Activated T-cell treated with anti-CD3 and anti-CD28 coated beads for 1 hour (primary cell): ENCODE measurements at places on chromosomes 4 and X.

DNA sequence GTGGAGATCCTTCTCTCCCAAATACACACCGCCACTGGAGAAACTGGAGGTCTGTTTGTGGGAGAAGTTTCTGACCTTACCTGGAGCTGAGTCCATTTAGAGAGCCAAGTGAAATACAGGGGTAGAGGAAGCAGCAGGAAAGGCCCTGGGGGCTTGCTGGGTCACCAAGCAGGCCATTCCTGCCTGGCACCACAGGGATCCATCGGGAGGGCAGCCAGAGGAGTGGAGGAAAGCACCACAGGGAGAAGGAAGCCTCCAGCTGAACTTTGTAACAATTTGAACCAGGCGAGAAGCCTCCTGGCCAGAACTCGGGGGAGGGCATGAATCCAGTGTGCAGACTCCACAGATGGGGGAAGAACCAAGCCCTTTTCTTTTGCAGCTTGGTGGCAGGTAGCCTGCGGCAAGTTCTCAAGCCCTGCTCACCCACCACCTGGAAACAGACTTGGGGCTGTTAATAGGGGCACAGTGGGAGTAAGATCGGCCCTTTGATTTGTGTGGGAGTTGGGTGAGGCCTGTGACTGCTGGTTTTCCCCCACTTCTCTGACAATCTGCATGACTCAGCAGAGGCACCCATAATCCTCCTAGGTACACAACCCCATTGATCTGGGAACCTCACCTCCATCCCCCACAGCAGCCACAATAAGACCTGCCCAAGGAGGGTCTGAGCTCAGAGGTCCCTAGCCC is 94.6 kb downstream of the IRS4 start:
- DNase-seq = no peak

- no peak for DNase-seq
Observed at GRCh38 chr4:152715076-152715475, 35.3 kb upstream of the TMEM154 start.

DNA sequence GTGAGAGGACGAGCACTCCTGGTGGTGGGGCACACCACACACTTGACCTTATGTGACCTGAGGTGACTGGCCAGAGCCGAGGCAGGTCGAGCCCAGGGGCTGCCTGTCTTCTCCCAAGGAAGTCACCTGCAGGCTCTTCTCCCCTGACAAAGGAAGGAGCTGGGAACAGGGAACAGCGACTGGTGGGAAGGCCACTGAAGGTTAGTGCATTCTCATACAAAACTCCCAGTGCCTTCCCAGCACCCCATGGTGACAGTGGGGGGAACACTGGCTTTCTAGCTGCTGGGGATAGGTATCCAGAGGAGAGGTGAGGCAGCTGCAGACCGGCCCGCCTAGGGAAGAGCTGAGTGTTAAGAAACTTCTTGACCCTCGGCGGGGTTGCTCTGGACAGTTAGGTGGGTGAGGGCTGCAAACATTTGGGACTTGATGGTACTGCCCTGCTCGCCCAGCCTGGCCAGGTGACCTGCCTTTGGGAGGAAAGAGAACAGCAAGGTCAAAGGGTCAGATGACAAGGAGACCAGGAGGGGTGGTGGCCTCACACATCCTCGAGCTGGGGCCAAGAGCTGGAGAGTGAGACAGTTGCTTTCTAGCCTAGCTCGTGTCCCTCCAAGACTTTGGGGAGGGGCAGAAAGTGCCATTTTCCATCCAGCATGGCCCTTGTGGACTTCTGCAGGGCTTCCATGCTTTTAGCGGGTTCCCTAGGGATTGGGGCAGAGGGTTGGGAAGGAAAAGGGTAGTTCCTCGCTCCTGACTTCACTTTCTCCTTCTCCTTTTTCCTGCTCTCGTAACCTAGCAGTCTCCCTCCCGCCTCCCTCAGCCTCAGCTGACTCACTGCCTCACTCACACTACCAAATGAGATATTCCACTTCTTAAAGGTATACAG is 2.7 kb downstream of the NALF2 start:
- no peak for DNase-seq

DNA sequence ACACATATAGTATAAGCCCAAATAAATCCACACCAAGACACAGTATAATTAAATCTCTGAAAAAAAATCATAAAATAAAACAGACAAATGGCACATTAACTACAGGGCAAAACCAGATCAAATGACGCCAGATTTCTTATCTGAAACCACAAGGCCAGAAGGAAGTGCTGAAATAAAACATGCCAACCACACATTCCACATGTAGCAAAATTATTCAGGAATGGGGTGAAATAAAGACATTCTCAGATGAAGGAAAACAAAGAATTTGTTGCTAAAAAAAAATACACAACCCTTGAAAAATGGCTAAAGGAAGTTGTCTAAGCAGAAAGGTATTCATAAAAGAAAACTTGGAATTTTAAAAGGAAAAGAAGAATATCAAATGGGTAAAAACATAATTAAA is 4.5 kb upstream of the DCAF12L1 start:
- no peak for DNase-seq

- no peak for DNase-seq
Observed at GRCh38 chrX:4935846-4936245, 1222.4 kb upstream of the PRKX start.

DNA sequence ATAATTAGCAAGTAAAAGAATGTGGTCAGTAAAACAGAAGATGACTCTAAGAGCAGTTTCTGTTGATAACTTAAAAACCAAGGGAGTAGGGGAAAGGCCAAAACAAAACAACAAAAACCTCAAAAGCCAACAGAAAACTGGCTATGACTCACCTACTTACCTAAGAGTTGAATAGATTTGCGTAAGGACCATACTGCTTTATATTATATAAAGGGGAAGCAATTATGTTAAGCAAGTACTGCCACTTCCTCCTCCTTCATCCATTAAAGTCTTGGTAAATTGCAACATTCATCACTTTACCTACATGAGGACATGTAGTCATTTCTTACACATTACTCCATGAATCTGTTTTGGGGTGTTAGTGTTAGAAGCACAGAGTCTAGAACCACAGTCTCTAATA is 85.9 kb upstream of the FAM47A start:
- no peak for DNase-seq

GRCh38 chr4:64230709-64231310 is 178.4 kb downstream of the TECRL start:
- DNase-seq = no peak

DNA sequence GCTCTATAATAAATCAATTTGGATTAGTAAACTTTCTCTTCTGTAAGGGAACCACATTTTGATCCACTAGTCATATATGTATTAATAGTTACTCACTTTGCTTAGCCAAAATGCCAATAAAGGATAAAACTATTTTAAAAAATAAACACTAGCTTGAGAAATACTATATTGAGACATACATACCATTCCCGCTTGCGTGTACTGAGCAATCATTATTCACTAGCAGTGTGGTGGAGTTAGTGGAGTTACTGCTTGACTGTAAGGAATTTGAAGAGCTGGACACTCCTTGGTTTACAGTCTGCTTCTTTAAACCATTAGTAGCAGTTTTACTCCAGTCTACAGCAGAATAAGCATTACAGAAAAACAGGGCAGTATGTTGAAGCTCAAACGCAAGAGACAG is 10.8 kb upstream of the PHKA2 start:
- no peak for DNase-seq

- DNase-seq = no peak
Observed at GRCh38 chrX:154732421-154733065, 18.3 kb downstream of the GAB3 start.

- no peak for DNase-seq
Observed at GRCh38 chr4:158949099-158949498, 153.8 kb upstream of the RAPGEF2 start.

- no peak for DNase-seq
Observed at GRCh38 chr4:136505020-136505419, 1027.3 kb downstream of the PCDH18 start.

DNA sequence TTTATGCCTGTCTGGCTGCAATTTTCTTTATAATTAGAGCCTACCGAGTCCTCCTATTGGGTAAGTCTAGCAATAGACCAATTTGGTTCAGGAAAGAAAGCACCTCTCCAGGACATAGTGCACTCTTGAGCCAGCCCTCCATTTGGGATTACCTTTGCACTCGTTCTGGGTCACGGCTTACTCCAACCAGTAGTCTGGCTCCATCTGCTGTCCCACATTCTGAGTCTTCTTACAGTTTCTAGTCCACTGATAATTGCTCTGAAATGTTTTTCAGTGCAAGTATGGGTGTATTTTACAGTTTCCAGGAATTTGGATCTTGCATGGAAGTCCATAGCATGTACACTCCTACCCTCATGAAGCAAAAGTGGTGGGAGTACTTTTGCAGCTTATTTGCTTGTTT is 34.8 kb upstream of the USP51 start:
- DNase-seq = no peak
